Esophagus muscularis mucosa (tissue), 4 donors: ENCODE measurements at places on chromosomes 6 and 20. TPM values are rescaled to one million over a fixed set of nuclear protein-coding genes. Genes with fewer than 3 reads are reported as not detected.

Gene PTPRK
- total RNA-seq = 36.8 TPM

Gene SLC26A8
- total RNA-seq = 0.17 TPM

Gene DCDC2
- not detected for total RNA-seq

DNA sequence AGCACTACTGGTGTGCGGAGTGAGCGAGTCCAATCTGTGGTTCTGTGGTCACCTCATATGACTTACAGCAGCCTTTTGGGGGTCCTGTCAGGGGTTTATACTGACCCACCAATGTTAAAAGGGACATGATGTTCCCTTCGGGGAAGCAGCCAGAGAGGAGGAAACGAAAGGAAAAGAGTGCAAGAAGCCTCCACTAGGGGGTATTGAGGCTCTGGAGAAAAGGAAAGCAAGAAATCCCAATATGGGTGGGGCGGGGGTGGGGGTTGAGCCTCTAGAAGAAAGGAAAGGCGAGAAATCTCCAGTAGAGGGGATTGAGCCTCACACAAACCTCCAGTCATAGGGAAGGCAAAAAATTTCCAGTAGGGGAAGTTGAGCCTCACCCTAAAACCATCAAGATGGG is 249.3 kb upstream of the ECI2 start:
- H3K27me3 ChIP-seq = no peaks in the 10 kb centered on the region
- no peak overlapping the region for H3K4me3 ChIP-seq
- no peak overlapping the region for H3K27ac ChIP-seq
- H3K4me1 ChIP-seq = peaks cover 9% of the 10 kb centered on the region

DNA sequence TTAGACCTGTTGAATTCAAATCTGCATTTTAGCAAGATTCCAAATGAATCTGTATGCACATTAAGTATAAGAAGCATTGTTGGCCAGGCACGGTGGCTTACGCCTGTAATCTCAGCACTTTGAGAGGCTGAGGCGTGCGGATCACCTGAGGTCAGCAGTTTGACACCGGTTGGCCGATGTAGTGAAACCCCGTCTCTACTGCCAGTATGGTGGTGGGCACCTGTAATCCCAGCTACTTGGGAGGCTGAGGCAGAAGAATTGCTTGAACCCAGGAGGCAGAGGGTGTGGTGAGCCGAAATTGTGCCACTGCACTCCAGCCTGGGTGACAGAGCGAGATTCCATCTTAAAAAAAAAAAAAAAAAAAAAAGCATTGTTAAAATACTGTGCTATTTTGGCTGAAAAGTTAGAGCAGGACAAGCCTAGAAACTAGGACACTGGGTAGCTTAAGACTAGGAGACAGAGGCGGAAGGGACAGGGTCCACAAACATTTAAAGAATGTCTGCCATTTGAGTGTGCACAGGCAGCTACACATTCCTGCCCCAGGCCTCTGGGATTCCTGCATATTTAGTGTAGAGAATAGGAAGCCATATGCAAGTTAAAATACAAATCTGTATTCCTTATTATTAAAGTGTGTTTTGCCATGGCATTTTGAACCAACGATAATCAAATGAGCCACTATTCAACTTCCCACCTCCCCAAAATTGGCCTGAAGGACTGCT is 45.1 kb upstream of the EEF1A1 start:
- no peak overlapping the region for H3K27ac ChIP-seq
- no peaks in the 10 kb centered on the region for H3K36me3 ChIP-seq
- DNase-seq = no peak
- no peaks in the 10 kb centered on the region for H3K27me3 ChIP-seq
- H3K4me3 ChIP-seq = no peak overlapping the region

DNA sequence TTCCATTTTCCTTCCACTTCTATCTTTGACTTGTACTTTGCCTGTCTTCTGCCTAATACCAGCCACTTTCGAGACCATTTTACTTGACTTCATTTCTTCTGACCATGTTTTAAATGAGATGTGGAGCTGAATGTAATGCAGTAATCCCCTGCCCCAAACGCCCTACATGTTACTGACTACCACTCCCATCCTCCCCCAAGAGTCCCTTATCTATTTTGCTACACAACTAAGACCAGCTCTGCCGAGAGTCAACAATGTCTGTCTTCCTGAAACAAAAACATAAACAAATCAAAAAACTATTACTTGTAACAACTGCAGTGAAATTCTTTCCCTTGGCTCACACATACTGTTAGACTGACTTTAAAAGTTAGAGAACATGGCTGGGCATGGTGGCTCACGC is 27.1 kb upstream of the KIAA1586 start:
- H3K27me3 ChIP-seq = no peaks in the 10 kb centered on the region
- H3K4me3 ChIP-seq = no peak overlapping the region
- H3K27ac ChIP-seq = no peak overlapping the region
- no peak for DNase-seq

DNA sequence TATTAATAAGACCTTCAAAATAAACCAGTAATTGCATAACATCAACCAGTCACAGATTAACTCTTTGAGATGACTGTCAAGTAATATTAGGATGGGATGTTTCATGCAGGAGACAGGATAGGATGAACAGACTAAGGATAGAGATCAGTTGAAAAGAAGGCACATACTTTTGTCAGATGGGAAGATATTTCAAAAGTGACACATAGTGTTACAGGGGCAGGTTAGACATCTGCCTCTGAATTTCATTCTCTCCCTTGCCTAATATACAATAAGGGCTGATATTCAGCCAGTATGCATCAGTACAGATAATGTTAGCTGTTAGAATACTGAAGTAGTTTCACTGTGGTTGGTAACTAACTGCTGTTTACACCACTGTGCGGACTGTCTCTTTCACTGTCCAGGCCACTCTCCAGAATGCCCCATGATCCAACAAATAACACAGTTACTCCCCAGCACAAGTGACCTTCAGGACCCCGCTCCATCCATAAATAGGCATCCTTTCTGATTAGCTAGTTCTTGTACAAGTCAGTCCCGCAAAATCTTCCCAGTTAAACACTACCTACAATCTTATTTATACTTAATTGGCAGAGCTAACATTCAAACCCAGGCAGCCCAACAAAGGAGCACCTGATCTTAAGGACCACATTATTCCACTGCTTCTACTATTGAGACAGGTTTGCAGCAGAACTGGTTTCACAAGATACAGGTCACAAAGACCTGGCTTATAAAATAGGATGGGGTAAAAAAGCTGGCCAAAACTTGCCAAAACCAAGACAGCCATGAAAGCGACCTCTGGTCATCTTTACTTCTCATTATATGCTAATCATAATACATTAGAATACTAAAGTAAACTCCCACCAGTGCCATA is 21.9 kb upstream of the PLN start:
- no peaks in the 10 kb centered on the region for H3K36me3 ChIP-seq
- no peak for DNase-seq
- H3K4me1 ChIP-seq = peaks cover 50% of the 10 kb centered on the region
- H3K27me3 ChIP-seq = no peaks in the 10 kb centered on the region

DNA sequence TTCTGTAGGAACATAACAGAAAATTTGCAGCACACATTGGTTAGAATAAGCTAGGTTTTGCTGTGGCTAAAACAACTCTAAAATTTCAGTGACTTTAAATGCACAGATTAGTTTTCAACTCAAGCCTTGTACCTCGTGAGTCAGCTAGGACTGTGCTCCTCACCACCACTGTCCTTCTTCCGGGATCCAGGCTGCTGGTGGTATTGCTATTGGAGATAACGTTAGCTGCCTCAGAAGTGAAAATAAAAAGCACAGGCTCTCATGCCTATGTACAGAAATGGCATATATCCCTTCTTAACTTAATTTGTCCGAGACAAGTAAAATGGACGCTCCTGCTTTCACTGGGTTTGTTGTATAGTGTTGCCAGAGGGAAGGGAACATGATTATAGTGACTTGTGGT is 931.1 kb upstream of the EYS start:
- no peaks in the 10 kb centered on the region for H3K4me1 ChIP-seq
- no peaks in the 10 kb centered on the region for H3K27me3 ChIP-seq
- no peak for DNase-seq

DNA sequence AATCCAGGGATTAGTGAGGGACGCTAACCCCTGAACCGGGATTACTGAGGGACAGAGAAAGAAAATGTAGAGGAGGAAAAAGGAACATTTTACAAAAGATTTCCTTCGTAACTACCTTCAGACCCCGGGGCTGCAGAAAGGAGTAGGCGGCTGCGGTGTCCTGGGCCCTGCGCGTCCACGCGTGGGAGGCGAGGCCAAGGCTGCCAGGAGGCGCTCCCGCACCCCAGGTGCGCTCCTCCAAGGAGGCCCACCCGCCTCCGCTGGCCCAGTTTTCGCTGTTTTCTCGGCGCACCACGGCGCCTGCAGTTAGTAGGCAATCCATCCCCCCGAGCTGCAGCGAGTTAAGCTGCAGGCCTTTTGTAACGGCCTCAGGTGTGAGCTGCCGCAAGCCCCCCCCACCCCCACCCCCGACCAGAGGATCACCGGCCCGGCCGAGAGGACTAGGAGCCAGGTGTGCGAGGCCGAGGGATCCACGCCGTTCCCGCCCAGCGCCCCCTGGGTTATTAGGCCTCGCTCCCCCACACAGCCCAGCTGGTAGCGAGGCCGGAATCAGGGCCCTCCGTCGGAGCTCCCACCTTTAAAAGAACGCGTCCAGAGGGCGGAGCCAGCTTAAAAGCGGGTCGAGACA is 380.3 kb upstream of the ARID1B start:
- no peak overlapping the region for H3K27ac ChIP-seq
- H3K4me1 ChIP-seq = no peaks in the 10 kb centered on the region
- H3K36me3 ChIP-seq = no peaks in the 10 kb centered on the region
- peak; percentile 78 for DNase-seq
- H3K4me3 ChIP-seq = no peak overlapping the region
